ENCODE measurements at places on chromosomes 12 and 14.

DNA sequence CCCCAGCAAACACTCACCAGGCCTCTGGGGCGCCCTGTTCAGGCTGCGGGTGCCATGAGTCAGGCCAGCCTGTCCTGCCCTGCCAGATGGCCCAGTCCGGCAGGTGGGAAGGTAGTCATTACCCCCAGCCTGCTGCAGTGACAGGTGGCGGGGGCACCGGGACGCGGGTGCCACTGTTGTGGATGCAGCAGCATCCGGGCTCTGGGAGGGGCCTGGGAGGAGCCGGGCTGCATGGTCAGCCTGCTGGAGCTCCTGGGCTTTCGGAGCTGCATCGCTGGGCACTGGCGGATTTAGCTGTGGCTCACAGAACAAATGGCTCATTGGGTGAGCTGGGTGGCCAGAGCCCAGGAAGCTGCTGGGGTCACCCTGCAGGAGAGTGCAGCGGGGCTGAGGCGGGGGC is 13.5 kb downstream of the CEP170B start:
- DNase-seq: no peak

GRCh38 chr12:6345319-6346091 is 3.6 kb upstream of the TNFRSF1A start:
- no peak for DNase-seq

DNA sequence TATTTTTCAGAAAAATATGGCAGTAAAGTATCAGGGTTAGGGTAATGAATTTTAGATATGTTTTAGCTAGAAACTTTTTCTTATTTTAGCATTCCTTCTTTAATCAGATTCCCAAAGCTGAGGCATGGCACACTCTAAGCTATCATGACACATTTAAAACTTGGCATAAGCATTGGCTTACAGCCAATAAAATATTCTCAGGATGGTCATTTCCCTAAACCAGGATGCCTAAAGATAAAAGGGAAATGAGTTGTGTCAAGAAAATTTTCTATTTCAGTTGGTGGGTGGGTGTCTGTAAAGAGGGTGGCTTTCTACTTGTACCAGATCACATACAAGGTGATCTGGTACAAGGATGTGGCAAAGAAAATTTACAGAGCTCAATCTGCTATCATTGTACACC is 47.8 kb downstream of the PEBP1 start:
- no peak for DNase-seq

DNA sequence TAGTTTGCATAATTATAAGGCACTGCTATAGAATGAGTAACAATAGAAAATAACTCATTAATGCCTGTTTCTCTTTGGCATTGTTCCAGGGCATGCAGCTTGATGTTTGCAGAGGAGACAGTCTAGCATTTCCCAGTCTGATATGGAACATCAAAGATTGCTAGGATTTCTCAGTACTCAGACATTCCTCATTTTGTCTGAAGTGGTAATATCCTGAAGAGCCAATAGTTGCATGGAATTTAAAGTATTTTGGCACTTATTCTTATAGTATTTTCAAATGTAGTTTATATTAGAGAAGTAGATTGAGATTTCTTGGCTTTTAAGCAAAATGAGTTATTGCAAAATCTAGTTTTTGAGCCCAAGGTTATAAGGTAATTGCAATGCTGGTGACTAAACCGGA is 337.3 kb upstream of the E2F7 start:
- no peak for DNase-seq

DNA sequence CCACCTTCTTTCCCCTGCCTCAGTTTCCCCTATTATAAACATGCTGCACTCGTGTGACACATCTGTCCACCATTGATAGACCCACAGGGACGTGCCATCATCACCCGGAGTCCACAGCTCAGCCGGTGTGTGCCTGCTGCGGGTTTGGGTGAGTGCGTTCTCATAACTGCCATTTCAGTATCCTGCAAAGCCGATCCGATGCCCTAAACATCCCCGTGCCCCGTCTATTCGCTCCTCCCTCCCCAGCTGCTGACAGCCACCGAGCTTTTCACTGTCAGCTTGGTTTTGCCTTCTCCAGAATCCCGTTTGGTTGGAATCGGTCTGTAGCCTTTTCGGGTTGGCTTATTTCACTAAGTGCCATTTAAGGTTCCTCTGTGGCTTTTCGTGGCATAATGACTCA is 3.9 kb downstream of the LRCOL1 start:
- DNase-seq: no peak

DNA sequence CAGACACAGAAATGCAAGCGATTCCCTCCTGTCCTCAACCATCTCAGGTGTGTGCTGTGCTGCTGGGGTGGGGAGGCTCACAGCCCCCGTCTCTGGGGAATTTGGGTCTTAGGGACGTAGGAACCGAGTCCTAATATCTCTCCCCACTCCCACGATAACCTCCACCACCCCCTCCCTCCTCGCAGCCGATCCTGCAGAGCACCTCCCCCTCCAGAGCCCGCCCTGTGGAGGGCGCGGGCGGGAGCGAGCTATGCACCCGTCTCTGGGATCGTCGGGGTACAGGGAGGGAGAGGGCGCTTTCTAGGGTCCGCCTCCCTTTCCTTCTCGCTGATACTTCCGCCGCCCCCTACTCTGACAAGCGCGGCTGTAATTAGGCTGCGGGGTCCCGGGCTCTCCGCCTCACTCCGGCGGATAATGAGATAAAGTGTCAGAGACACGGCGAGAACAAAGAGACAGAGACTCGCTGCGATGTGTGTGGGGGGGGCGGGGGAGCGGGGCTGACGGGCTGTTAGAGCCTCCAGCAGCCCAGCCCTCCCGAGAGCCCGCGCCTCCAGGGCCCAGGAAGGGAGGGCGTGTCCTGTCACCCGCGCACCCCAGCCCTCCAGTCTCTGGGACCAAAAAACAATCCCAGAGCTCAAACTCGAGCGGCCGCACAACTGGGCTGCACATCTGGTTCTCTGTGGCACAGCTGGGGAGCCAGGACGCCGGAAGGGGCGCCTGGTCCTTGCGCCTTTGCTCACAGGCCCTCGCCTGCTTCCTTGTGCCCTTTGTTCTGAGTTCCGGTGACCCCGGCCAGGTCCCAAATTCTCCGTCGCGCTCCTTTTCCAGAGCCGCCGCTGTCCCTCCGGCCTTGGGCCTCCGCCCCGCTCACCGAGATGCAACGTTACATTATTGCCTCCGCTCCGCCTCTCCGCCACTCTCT is 8.7 kb downstream of the SHMT2 start:
- no peak for DNase-seq

- no peak for DNase-seq
Measured at GRCh38 chr14:72675126-72675525, 218.8 kb downstream of the DPF3 start.

GRCh38 chr12:75334384-75335030 is at the start of gene GLIPR1L1:
Gene GLIPR1L1 (plus strand): TSS chr12:75334670. CDS start chr12:75334729, 59 bp downstream.
- DNase-seq: peak; percentile 75

GRCh38 chr12:51970904-51971646 is 19.6 kb downstream of the ACVR1B start:
- peak; percentile 41 for DNase-seq

DNA sequence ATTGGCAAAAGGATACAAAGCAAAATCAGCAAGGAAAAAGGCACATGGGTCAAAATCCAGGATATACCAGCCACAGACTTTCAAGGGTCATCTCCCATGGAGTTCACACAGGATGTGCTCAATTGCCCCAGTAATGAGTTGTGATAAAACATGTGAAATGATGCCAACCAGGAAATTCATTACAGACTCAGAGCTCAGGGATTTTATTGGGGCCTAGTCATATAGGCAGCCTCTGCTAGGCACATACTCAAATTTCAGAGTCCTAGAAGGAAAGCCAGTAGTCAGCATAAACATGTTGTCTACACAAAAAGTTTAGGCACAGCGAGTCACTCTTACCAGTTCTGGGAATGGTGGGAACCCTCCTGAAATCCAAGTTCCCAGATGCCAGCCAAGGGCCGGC is 64.4 kb upstream of the OSBPL8 start:
- DNase-seq: no peak

- no peak for DNase-seq
Measured at GRCh38 chr14:90940318-90940962, 120.0 kb downstream of the RPS6KA5 start.

DNA sequence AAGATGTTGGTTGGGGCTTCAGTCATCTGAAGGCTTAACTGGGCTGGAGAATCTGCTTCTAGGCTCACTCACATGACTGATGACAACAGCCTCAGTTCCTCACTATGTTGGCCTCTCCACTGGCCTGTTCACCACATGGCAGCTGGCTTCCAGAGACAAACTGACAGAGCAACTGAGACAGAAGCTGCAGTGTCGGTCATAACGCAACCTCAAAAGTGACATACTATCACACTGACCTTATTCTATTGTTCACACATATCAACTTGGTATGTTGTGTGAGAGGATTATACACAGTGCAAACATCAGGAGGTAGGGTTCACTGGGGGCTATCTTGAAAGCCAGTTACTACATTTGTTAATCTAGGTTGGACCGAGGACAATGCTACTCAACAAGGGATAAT is 92.9 kb downstream of the PAWR start:
- DNase-seq: no peak

- no peak for DNase-seq
Measured at GRCh38 chr14:94367347-94368242, 20.8 kb downstream of the SERPINA1 start.

- peak; percentile 40 for DNase-seq
Measured at GRCh38 chr12:68119724-68120211, 39.8 kb downstream of the IFNG start.

- no peak for DNase-seq
Measured at GRCh38 chr12:117526757-117527478, 165.5 kb upstream of the NOS1 start.

DNA sequence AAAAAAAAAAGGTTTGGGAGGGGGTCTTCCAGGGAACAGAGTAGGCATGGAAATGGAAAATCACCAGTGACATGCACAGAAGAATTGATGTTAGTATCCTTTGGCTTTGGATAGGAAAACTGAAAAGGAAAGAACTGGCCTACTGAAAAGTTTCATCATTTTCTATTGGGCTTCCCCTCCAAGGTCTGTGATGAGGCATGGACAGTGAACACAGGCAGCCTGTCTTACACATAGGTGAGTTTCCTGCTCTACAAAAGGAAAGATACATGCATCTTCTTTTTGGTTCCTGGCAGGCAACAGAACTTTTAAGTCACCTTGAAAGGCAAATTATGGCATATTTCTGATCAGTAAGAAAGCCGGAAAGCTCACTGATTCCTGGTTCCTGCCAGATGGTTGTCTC is 5.8 kb downstream of the BMAL2 start:
- no peak for DNase-seq

DNA sequence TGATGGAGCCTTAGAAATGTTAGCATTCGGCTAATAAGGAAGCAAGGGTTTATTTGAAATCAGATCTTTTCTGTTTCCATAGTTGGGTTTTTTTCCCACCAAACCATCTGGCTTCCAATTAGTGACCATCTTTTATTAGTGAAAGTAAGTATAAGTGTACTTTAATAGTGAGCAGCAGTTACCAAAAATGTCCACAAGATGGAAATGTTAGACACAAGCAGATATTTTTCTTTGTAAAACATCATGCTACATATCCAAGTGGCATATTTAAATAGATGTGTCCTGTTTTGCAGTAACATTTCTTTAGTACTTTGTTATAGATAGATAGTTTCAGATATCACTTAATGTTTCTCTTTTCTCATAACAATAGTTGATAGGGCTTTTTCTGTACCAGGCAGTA is 28.8 kb downstream of the YEATS4 start:
- DNase-seq: no peak

DNA sequence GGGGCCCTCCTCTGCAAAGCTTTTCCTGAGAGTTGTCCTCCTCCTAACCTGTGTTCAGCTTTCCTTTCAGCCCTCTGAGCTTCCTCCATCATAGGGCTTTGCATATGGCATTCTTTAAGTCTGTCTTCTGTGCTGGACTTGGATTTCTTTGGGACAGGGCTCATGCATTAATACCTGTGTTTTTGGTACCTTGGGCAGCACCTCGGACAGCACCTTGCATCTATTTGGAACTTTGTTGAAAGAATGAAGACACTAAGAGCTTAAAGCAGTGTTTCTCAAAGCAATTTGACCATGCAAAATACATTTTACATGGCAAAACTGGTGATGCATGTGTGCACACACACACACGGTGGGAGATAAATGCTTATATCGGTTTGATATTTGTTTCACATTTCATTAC is 115.0 kb upstream of the SRRM4 start:
- no peak for DNase-seq

GRCh38 chr14:33350366-33350990 is 411.8 kb downstream of the NPAS3 start:
- no peak for DNase-seq

DNA sequence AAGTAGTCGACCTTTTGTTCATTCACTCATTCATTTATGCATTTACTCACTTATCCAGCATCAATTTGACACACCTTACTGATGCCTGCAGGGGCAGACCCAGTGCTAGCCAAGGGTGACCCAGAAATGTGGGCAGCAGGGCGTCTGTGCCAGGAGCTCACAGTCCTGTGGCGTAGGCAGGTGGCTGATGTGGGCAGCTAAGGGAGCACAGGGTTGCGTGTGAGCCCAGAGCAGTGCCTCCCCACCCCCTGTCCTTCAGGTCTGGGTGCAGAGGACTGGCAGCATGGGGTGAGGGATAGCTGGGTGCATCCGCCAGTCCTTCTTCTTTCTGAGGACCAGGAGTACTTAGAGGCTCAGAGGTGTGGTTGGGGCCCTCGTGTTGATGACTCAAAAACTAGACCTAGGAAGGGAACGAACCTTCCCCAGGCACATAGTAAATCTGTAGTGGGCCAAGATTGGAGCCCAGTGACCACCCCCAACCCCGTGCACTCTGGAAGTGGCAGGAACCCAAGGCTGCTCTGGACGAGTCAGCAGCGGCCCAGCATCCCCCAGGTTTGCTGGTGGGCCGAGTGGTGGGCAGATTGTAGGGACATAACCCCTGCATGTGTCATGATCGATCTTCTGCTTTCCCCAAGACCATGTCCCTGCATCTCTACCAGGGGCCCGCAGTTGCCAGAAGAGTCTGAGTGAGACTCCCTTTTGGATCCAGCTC is 63.9 kb downstream of the BEGAIN start:
- no peak for DNase-seq

DNA sequence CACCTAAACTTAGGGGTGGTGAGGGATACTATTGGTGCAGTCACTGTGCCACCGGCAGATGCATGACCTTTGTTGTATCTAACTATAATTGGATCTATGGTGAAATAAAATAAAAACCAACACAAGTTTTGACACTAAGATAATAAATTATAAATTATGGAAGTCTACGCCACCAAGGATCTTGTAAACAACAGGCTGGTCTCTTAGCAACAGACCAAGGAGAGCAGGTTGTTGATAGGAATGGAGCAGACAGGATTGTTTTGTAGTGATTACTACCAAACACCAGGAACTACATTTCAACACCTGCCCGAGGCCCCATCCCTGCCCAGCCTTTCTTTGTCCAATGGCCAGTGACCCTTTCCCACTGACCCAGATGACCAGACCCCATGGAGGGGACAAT is 1178.0 kb downstream of the VRK1 start:
- no peak for DNase-seq

All from effector memory CD8-positive, alpha-beta T cell (primary cell).